Osteocyte (in vitro differentiated cells): ENCODE measurements at places on chromosomes 5 and 9.
A peak's percentile ranks its signal among the peaks of the same experiment; 100 is the strongest.

DNA sequence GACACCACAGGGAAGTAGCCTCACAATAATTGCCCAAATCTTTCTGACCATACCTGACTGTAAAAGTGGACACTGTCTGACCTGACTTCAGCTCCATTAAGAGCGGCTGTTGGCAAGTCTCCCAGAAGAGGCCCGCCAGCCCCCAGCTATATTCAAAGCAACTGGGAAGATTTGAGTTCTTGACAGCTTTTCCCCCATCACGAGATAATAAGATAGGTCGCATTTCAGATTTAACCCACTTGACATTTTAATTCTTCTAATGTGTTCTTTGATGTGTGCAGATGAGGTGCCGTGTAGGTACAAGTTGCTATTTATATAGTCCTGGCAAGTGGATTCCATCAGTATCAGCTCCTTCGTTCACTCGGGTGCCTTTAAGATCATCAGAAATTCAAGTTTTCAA is 345.7 kb downstream of the DRD1 start:
- H3K4me1 ChIP-seq: no peaks in the 10 kb centered on the region
- H3K4me3 ChIP-seq: no peak overlapping the region
- H3K27me3 ChIP-seq: no peaks in the 10 kb centered on the region
- no peaks in the 10 kb centered on the region for H3K36me3 ChIP-seq
- no peak overlapping the region for H3K27ac ChIP-seq

DNA sequence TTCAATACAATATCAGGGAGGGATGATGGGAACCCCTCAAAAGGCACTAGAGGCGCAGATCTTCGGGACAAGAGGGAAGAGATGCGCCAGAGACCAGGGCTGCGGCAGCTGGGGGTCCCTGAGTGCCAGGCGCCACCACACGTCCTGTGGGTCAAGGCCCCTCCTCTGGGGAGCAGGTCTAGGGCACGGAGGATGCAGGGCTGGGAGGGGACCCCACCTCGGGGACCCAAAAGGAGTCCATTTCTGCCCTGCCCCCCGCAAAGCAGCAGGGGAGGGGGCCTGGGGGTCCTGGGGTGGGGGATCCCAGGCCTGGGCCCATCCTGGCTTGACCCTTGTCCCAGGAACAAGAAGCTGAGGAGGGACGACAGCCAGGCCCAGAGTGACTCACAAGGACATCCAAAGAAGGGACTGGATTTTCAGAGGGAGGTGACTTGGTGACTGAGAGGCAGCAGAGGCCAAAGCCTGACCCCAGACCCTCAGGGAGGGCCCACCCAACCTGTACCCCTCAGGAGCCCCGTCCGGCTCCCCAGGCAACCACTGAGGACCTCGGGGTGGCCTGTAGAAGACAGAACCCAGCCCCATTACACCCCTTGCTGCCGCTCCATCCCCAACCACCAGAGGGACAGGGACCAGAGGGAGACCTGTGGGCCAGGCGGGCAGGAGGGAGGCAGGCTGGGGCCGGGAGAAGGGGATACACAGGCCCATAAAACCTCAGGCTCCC is 54.2 kb downstream of the LRSAM1 start:
- H3K27me3 ChIP-seq: no peaks in the 10 kb centered on the region
- peaks cover 16% of the 10 kb centered on the region for H3K36me3 ChIP-seq
- H3K4me1 ChIP-seq: peaks cover 5% of the 10 kb centered on the region
- H3K4me3 ChIP-seq: no peak overlapping the region
- H3K27ac ChIP-seq: peak overlapping the region; percentile 52

DNA sequence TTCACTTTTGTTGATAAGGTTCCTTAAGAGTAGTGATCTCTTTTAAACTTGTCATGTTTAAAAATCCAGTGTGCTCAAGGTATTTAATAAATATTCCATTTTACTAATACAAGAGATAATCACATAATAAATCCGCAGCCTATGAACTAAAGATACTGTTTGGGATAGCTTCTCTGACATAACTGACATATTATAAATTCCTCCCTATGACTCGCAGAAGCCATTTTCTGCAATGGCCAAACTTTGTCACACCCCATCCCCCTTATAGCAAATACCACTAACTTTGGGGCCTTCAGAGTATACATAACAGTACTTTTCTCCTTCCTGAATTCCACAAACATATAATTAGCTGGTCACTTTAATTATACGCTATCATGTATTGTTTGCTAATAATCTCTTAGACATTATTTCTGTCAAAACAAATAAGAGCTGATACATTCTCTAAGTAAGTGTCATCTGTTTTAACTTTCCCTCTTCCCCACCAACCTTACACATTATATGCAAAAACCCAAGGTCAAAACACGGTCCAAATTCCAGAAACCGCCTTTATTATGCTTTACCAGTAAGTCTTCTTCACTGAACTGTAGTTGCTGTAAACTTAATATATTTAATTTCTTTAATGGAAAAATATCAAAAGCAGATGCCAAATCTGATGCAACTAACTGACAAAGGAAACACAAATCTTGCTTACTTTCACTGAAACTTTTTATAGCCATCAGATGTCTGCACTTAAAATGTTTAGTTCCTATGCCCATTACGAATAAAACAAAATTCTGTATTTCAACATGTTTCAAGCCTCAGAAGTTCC is 971 bp downstream of the TMEM267 start:
- H3K27ac ChIP-seq: peak overlapping the region; percentile 100
- peaks cover 6% of the 10 kb centered on the region for H3K36me3 ChIP-seq
- H3K4me1 ChIP-seq: peaks cover 21% of the 10 kb centered on the region
- peak overlapping the region; percentile 89 for H3K4me3 ChIP-seq
- H3K27me3 ChIP-seq: no peaks in the 10 kb centered on the region
- no peak for DNase-seq

DNA sequence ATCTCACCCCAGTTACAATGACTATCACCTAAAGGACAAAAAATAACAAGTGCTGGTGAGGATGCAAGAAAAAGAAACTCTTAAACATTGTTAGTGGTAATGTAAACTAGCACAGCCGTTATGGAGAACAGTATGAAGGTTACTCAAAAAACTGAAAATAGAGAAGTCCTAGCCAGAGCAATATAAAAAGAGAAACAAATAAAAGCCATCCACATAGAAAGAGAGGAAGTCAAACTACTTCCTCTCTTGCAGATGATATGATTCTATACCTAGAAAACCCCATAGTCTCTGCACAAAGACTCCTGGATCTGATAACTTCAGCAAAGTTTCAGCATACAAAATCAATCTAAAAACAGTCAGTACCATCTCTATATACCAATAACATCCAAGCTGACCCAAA is 221.5 kb upstream of the FAM174A start:
- no peak for DNase-seq
- no peak overlapping the region for H3K27ac ChIP-seq
- no peak overlapping the region for H3K4me3 ChIP-seq

- H3K36me3 ChIP-seq: no peaks in the 10 kb centered on the region
- DNase-seq: no peak
Observed at GRCh38 chr5:75320371-75320770, 16.6 kb upstream of the HMGCR start.

DNA sequence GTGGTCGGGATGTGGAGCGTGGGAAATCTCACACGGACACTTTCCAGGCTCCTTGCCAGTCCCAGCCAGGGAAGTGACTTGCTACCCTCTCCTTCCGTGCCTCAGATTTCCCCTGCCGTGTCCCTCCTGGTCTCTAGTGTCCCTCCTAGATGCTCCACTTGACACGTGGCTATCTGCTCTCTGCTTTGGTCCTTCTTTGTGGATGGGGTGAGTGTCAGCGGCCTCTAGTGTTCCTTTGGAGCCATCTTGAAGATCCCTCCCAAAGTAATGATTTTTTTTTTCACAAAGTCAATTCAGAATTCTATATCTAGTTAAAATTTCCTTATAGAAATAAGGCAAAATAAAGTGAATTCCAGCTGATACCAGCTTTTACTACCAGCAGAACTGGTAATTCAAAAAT is 117.7 kb downstream of the MRPL36 start:
- no peak for DNase-seq
- H3K27ac ChIP-seq: no peak overlapping the region
- no peaks in the 10 kb centered on the region for H3K36me3 ChIP-seq
- peaks cover 12% of the 10 kb centered on the region for H3K27me3 ChIP-seq

DNA sequence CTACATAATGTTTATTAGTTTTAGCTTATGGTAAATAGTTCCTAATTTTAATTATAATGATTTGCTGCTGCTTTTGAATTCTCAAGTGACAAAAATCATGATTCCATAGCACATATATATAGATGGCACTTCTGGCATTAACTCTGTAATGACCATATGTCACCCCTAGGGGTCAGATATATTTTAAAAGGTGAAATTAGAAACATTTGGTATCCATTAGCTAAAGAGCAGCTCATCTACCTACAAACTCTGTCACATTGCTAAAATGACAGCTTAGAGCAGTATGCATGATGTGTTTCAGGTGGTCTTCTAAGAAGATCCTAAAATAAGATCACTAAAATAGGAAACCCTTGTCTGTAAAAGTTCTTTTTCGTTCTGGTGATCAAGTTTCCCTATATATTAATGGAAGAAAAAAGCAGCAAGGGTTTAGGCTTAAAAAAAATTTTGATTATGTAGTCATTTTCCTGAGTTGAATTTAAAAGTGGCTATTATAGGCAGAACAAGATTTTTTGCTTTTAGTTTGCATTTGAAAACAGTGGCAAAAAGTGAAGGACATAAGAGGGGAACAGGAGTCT is 157.7 kb upstream of the POU5F2 start:
- no peaks in the 10 kb centered on the region for H3K36me3 ChIP-seq
- H3K4me1 ChIP-seq: no peaks in the 10 kb centered on the region
- no peak overlapping the region for H3K4me3 ChIP-seq
- DNase-seq: no peak
- H3K27me3 ChIP-seq: no peaks in the 10 kb centered on the region

DNA sequence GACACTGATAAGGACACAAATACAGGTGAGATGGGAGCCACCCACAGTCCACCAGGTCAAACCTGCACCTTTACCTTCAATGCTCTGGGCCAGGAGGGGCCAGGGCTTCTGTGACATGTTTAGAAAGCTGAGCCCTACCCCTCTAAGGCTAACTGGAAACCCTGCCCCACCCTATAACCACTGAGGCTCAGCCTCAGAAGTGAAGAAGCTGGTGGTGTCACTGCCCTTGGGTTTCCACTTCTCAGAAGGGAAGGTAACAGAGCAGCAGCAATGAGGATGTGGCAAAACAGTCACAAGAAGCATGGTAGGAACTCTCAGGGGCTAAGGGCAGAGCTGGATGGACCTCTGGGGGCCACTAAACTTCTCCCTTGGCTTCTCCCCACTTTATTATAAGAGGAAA is 6.0 kb downstream of the PDGFRB start:
- H3K4me1 ChIP-seq: peaks cover 77% of the 10 kb centered on the region
- peak overlapping the region; percentile 48 for H3K4me3 ChIP-seq
- peak overlapping the region; percentile 72 for H3K27ac ChIP-seq
- peaks cover 50% of the 10 kb centered on the region for H3K36me3 ChIP-seq
- no peaks in the 10 kb centered on the region for H3K27me3 ChIP-seq

DNA sequence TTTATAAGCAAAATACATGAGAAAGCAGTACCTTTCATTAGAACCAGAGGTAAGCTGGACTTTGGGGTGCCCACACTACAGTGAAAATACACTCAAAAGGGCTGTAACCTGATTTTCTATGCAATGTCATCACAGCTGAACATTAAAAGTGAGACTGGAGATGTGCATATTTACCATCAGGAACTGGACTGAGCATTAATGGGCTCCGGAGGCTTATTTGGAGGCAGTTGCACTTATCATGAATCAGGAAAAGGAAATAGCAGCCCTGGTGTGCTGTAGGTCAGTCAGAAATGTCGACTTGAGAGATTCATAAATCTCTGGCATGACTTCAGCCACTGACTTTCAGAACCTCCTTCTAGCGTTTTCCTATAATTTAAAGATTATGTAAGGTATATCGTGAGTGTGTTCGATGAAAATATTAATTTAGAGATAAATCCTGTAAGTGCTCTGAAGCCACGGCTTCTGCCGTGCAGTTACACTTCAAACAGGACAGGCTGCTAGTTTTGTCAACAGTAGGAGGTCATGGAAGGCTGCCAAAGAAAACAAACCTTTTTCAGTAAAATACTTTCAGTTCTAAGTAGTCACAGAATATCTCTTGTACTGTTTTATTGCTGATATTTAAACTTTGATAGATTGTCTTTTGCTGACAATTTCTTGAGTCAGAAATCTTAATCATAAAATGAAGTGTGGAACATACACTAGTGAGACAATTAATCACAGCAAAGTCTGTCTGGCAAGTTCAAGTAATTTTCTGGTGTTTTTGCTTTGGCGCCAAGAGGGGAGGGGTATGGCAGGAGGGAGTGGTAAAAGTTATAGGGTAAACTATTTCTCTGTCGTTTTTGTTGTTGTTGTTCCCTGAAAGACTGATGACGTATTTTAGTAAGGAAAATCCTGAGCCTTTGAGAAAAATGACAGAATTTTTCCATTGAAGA is 939.7 kb downstream of the NR2F1-AS1 start:
- H3K36me3 ChIP-seq: no peaks in the 10 kb centered on the region
- H3K4me1 ChIP-seq: peaks cover 26% of the 10 kb centered on the region
- peak overlapping the region; percentile 73 for H3K4me3 ChIP-seq
- H3K27me3 ChIP-seq: no peaks in the 10 kb centered on the region
